Naive B cell (primary cell): ENCODE measurements at places on chromosomes 16 and 17. TPM values are rescaled to one million over a fixed set of nuclear protein-coding genes. Genes with fewer than 3 reads are reported as not detected.

Gene TP53I13
- polyA plus RNA-seq: 37.8 TPM

- peak overlapping the region; percentile 71 for H3K4me3 ChIP-seq
- peaks cover 15% of the 10 kb centered on the region for H3K4me1 ChIP-seq
- H3K27me3 ChIP-seq: peaks cover 58% of the 10 kb centered on the region
- H3K36me3 ChIP-seq: no peaks in the 10 kb centered on the region
Measured at GRCh38 chr16:73071131-73071940, 23.4 kb upstream of the ZFHX3 start.

DNA sequence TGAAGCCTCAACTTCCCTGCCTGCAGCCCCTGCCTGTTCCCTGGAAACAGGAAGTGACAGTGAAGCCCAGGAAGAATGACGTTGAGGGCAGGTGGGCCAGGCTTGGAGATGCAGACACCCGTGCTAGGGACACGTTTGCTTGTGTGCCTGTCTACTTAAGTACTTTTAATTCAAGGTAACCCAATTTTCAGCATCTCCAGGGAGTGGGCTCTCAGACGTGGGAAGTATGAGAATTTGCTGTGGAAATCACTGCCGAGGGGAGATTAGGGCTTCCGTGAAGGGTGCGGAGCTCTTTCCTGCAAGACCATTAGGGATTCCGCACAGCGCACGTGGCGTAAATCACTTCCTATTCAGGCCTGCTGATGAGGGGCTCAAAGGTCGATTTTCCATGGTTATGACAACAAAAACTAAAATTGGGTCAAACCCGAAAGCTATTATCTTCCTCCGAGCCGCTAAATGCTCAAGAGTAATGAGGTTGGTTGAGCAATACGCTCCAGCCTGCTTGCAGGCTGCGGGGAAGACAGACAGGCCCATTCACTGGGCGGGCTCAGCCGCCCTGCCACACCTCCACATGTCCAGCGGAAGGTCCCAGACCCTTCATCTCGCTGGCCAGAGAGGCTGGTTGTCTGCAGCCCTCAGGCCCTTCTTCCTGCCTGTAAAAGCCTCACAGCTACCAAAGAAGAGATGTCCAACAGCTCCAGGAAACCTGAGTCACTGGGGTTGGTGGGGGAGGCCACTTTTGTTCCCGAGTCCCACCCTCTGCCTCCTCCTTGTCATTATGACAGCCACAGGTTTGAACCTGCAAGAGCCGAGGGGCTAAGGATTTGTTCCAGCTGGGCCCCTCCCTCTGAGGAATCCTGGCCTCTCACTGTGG, 109.9 kb downstream of the RBFOX3 start:
- no peaks in the 10 kb centered on the region for H3K36me3 ChIP-seq
- H3K27ac ChIP-seq: no peak overlapping the region
- peaks cover 32% of the 10 kb centered on the region for H3K27me3 ChIP-seq
- no peak for DNase-seq
- H3K4me1 ChIP-seq: no peaks in the 10 kb centered on the region

Gene PRAC1
- polyA plus RNA-seq: not detected

DNA sequence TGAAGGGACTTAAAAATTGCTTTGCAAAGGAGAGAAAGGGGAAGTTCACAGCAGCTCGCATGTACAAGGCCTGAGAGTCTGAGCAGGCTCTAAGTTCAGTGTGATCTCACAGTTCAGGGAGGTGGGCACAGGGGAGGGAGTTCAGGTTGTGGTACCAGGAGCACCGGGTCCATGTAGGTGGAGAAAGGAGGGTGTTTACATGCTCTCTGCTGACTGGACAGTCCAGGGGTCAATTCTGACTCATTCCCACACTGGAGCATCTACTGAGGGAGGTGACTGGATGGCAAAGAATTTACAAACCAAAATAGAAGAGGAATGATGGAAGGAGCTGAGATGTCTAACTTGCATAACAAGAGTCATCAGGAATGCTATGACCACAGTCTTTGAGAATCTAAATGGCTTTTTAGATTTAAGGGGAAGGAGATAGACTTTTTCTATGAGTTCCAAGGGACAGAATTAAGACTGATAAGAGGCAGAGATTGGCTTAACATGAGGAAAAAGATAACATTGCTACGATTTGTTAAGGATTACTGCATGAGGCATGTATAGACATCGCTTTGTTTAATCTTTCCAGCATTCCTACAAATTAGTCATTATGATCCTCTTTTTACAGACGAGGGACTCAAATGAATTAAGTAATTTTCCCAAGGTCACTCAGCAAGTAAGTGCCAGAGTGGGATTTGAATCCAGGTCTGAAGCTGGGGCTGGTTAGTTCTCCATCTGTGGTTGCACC, 29.9 kb downstream of the MIS12 start:
- H3K27me3 ChIP-seq: no peaks in the 10 kb centered on the region
- H3K4me3 ChIP-seq: no peak overlapping the region
- no peak overlapping the region for H3K27ac ChIP-seq

- H3K4me1 ChIP-seq: peaks cover 4% of the 10 kb centered on the region
- DNase-seq: no peak
- no peak overlapping the region for H3K27ac ChIP-seq
- H3K36me3 ChIP-seq: no peaks in the 10 kb centered on the region
- H3K27me3 ChIP-seq: no peaks in the 10 kb centered on the region
- H3K4me3 ChIP-seq: no peak overlapping the region
Measured at GRCh38 chr16:70681382-70682238, 4.2 kb downstream of the MTSS2 start.

DNA sequence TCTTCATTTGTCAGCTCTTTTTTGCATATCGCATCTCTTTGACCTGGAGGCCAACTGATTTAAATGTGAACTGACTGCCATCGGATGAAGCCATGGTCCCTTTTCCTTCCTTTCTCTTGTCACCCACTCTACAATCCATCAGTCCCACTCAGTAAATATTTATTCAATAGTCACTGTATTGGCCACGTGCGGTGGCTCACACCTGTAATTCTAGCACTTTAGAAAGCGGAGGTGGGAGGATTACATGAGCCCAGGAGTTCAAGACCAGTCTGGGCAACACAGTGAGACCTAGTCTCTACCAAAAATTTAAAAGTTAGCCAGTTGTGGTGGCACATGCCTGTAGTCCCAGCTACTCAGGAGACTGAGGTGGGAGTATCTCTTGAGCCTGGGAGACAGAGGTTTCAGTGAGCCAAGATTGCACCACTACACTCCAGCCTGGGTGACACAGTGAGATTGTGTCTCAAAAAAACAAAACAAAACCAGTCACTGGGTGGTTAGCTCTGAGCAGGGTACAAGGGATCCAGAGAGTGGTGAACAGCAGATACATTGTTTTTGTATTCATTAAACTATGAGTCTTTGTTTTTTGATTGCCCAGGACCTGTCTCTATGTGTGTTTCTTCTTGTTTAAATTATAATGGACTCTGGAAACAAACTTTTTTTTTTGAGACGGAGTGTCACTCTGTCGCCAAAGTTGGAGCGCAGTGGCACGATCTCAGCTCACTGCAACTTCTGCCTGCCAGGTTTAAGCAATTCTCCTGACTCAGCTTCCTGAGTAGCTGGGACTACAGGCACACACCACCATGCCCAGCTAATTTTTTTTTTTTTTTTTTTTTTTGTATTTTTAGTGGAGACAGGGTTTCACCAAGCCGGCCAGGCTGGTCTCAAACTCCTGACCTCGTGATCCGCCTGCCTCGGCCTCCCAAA, 6.9 kb downstream of the PHAF1 start:
- H3K27me3 ChIP-seq: no peaks in the 10 kb centered on the region
- H3K27ac ChIP-seq: peak overlapping the region; percentile 41
- DNase-seq: no peak

Gene ITGA2B
- 7.0 TPM for polyA plus RNA-seq

- H3K4me3 ChIP-seq: no peak overlapping the region
- no peak overlapping the region for H3K27ac ChIP-seq
- H3K36me3 ChIP-seq: peaks cover under 1% of the 10 kb centered on the region
- no peaks in the 10 kb centered on the region for H3K27me3 ChIP-seq
- no peaks in the 10 kb centered on the region for H3K4me1 ChIP-seq
- DNase-seq: no peak
Measured at GRCh38 chr17:51957786-51958185, 200.7 kb downstream of the CA10 start.

DNA sequence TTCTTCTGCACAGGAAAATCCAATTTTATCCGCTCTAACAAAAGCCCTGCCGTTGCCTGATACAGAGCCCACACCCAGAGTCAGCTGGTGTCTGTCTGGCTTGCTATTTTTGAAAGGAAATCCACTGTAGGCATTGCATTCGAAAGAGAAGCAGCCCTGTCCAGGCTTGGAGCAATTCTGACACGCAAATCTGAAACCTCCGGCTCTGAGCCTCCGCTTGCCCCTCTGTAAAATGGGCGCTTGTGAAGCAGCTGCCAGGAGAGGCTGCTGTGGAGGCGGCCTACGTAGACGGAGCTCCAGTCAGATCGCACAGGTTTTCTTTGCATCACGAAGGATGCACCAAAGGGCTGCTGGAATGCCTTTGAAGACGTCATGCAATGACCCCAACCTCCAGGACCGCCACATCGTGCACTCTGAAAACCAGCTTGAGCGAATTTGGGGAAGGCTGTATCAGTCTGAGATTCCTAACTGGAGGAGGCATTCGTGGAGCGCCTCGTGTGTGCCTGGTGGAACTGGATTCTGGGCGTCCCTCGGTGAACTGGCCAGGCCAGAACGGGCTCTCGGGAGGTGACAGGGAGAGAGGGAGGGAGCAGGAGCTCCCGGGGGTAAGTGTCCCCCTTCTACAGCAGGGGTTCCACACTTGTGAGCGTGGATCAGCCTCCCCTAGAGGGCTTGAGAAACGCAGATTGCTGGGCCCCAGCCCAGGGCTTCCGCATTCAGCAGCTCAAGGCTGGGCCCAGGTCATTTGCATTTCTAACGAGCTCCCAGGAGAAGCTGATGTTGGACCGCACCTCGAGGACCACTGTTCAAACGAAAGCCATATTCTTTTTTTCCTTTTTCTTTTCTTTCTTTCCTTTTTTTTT, 215.5 kb downstream of the MRTFB start:
- H3K4me1 ChIP-seq: peaks cover 36% of the 10 kb centered on the region
- H3K36me3 ChIP-seq: no peaks in the 10 kb centered on the region
- peak overlapping the region; percentile 97 for H3K27ac ChIP-seq
- peak; percentile 30 for DNase-seq
- H3K4me3 ChIP-seq: peak overlapping the region; percentile 92

Gene CIAO3
- 19.2 TPM for polyA plus RNA-seq

GRCh38 chr17:28494445-28495188, 11.5 kb upstream of the FOXN1 start:
- no peaks in the 10 kb centered on the region for H3K36me3 ChIP-seq
- peaks cover 12% of the 10 kb centered on the region for H3K4me1 ChIP-seq
- no peak overlapping the region for H3K4me3 ChIP-seq
- H3K27me3 ChIP-seq: no peaks in the 10 kb centered on the region
- peak; percentile 75 for DNase-seq

DNA sequence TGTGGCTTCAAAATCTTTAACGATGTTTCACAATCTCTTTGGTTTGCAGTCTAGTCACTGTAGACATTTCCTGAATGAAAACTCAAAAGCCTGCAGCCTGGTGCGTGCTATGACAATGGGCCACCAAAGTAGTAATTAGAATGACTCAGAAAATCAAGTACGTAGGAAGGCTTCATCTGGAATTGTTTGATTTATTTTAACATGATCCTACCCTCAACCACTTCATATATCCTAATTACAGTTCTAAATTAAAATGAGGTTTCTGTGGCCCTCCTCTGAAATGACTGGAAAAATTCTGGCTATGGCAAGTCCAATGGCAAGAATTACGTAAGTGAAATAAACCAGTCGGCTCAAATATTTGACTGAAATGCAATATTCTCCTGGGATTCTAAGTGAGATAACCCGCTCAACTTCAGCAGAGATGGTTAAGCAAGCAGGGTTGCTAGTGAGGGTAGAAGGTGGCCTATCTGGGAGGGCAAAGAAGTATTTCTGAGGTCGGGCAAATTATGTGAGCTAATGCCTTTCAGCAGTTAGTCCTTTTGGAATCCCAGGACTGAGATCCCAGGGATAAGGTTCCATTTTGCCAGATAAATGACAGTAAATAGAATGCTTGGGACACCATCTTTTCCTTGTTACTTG, 145.6 kb upstream of the MYOCD start:
- H3K4me3 ChIP-seq: no peak overlapping the region
- H3K27me3 ChIP-seq: no peaks in the 10 kb centered on the region
- no peak for DNase-seq
- no peak overlapping the region for H3K27ac ChIP-seq

- peak overlapping the region; percentile 94 for H3K27ac ChIP-seq
- no peak for DNase-seq
- no peaks in the 10 kb centered on the region for H3K27me3 ChIP-seq
- peaks cover 23% of the 10 kb centered on the region for H3K4me1 ChIP-seq
Measured at GRCh38 chr16:87317750-87318644, 805 bp upstream of the C16orf95 start.

DNA sequence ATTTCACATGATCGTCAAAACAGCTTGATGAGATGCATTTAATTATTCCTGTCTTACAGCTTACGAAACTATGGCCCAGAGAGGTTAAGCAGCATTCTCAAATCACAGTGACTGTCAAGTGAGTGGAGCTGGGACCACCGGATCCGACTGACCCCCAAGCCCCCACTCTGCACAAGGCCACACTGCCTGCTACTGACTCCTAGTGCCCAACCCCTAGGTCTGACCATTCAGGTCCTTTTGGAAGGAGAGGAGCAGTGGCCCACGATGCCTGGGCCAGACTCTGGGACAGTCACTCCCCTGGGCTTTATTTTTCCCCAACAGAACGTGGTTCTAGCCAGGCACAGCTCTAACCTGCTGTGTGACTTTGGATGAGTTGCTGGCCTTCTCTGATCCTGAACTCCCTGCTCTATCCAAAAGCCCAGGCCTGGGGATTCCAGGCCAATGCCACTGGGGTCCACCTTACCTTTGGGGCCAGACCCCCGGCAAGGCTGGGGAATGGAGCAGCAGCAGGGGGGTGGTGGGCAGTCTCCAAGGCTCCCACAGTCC, 9.9 kb downstream of the TSPOAP1 start:
- H3K36me3 ChIP-seq: no peaks in the 10 kb centered on the region
- no peak overlapping the region for H3K27ac ChIP-seq
- peaks cover 16% of the 10 kb centered on the region for H3K4me1 ChIP-seq
- DNase-seq: no peak

DNA sequence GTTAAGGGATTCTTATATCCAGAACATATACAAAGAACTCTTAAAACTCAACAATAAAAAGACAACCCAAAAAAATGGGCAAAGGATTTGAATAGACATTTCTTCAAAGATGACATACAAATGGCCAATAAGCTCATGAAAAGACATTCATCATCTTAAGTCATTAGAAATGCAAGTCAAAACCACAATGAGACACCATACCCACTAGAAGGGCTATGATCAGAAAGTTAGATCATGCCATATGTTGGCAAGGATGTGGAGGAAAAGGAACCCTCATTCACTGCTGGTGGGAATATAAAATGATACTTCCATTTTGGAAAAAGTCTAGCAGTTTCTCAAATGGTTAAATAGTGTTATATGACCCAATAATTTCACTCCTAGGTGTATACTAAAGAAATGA, 9.4 kb downstream of the PLD6 start:
- no peak overlapping the region for H3K27ac ChIP-seq
- H3K4me1 ChIP-seq: peaks cover 19% of the 10 kb centered on the region
- no peaks in the 10 kb centered on the region for H3K27me3 ChIP-seq
- H3K4me3 ChIP-seq: no peak overlapping the region
